Fibroblast of the aortic adventitia (primary cell): ENCODE measurements at places on chromosomes 3 and 15.

DNA sequence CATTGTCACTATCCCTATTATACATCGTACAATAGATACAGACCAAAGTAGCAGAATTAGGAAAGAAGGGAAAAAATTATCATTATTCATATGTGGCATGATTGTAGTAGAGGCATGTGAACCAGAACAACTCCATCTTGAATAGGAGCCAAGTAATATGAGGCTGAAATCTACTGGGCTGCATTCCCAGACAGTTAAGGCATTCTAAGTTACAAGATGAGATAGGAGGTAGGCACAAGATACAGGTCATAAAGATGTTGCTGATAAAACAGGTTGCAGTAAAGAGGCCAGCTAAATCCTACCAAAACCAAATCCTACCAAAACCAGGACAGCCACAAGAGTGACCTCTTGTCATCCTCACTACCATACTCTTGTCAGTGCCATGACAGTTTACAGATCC, 1035.4 kb upstream of the SEMA6D start:
- no peak for DNase-seq

- DNase-seq = no peak
These were observed 142.0 kb downstream of the GABRB3 start for GRCh38 chr15:26630857-26631256.

DNA sequence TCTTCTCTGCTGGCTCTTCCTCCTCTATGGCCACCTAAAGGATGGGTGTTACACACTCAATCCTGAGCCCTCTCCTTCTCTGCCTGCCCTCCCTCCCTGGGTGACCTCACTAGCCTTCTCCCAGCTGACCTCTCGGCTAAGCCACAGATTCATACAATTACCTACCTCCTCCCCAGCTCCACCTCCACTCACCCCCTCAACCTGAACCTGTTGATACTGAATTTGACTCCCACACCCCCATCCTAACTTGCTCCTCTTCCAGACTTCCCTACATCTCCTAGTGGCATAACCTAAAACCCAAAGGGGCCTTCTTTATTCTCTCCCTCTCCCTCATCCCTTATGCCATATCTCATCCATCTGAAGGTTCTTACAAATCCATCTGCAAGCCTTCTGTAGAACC, 17.1 kb downstream of the HOMER2 start:
- no peak for DNase-seq

DNA sequence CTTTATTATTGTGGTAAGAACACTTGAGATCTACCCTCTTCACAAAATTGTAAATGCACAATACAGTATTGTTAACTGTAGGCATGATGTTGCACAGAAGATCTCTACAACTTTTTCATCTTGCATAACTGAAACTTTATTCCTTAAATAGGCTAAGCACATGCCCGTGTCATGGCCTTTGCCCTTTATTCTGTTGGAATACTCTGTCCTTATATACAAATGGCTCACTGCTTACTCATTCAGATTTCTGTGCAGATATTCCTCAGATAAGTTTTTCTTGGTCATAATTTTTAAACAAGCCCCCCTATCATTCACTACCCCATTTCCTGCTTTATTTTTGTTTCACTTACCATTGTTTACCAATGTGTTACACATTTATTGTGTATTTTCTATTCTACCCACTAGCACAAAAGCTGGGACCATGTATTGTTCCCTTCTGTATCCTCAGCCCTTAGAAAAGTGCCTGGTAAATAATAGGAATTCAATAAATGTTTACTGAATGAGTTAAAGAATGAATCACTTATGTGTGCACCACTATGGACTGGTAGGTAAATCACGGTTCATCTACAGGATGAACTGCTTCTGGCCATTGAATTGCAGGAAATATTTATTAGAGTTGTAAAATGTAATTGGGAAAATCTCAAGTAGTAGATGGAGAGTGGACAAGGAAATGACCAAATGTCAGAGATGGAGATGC, 151.0 kb downstream of the CPNE4 start:
- no peak for DNase-seq

GRCh38 chr15:51048308-51048707, 46.4 kb downstream of the TNFAIP8L3 start:
- DNase-seq = no peak

DNA sequence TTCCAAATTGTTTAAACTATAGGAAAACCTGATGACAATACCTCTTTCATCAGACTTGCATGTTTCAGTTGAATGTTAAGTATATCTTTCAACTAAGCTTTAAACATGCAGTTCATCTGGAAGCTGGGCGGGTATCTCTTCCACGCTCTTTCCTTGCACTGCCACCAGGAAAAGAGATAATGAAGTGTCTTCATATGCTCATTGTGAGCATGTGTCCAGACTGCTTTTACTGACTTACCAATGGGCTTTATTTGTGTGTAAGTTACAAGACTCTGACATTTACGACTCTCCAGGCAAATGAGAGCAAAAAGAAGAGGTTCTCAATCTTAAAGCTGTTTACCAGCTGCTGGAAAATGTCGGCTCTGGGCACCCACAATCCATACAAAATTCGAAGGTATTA, 52.8 kb downstream of the TMEM212 start:
- DNase-seq = no peak

DNA sequence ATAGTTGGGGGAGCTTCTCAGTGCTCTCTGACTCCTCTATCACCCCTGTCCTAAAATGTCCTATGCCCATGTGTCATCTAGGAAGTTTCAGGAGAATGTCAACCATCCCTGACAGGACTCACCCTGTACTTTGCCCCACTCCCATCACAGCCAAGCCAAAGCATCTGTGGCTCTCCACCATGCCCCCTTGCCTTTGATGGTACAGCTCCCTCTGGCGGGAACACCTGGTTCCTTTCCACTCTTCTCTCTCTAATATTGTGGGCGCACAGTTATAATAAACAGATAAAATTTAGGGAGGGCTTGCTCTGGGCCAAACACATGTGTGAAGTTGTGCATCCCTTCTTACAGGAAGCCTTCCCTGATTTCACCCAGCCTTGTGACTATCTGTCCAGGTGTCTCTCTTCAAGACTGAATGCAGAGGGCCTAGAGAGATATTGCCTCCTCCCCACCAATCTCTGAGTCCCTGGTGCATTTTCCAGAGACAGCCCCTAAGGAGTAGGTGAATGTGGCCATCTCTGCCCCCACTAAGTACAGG, 62.8 kb downstream of the ISG20 start:
- no peak for DNase-seq

- DNase-seq = no peak
These were observed 20.0 kb downstream of the CYFIP1 start for GRCh38 chr15:22960126-22960525.

GRCh38 chr3:131619821-131620220, 117.0 kb upstream of the MRPL3 start:
- no peak for DNase-seq

GRCh38 chr3:53733446-53733845, 112.8 kb downstream of the CHDH start:
- DNase-seq = peak; percentile 52

DNA sequence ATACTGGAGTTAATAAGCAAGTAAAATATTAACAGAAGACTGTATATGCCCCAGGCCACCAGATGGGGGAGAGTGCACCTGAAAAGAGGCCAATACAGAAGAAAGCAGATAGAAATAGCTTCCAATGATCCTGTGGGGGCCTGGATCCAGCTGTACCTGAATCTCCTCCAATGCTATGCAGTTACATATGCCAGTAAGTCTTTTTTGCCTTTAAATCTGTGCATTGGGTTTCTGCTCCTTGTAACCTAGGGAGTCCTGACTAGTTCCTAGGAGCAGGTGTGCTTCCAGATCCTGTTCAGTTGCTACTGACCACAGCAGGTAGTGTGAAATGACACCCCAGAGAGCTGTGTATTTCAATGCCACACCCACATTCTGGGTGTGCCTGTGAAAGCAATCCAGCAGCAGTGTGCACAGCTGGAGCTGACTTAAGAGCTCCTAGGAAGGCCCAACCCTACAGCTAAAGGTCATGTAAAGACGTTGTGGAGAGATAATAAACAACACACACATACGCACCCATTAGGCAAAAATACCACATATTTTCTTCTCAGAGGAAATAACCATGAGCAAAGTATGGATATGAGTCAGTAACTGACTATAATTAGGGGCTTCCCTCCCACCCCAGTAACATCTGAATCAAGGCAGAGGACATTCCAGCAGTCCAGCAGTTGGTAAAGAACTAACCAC, 62.2 kb upstream of the AKAP13 start:
- DNase-seq = peak; percentile 79
